GM10248 (cell line): ENCODE measurements at places on chromosomes 2 and 18.

- DNase-seq = no peak
These were observed 44.9 kb downstream of the SOCS6 start for GRCh38 chr18:70333757-70334156.

DNA sequence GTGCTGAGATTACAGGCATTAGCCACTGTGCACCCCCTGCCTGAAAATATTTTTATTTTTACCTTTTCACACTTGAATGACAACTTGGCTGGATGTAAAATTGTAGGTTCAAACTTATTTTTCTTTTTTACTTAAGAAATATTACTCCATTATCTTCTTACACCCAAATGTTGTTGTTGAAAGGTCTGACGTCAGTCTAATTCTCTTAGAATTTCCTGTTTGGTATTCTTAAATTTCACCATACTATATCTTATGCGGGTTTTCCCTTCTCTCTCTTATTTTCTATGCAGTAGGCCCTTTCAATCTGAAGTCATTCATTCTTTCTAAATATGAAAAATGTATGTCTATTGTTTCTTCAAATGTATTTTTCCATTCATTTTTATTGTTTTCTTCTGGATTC, 29.1 kb upstream of the RAB11FIP5 start:
- no peak for DNase-seq

DNA sequence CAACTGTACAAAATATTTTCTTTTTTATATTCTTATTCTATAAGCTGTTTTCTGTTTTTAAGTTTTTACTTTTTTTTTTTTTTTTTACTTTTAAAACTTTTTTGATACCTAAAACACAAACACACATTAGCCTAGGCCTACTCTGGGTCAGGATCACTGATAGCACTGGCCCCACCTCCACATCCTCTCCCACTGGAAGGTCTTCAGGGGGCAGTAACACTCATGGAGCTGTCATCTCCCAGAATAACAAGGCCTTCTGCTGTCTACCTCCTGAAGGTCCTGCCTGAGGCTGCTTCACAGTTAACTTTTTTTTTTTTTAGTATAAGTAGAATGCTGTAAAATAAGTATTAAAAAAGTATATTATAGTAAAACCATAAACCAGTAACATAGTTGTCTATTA, 415.1 kb downstream of the PTPRM start:
- DNase-seq = no peak

- no peak for DNase-seq
These were observed 135.4 kb downstream of the BCL2 start for GRCh38 chr18:63183952-63184770.

GRCh38 chr2:207871911-207872310, 102.2 kb upstream of the FZD5 start:
- DNase-seq = no peak

DNA sequence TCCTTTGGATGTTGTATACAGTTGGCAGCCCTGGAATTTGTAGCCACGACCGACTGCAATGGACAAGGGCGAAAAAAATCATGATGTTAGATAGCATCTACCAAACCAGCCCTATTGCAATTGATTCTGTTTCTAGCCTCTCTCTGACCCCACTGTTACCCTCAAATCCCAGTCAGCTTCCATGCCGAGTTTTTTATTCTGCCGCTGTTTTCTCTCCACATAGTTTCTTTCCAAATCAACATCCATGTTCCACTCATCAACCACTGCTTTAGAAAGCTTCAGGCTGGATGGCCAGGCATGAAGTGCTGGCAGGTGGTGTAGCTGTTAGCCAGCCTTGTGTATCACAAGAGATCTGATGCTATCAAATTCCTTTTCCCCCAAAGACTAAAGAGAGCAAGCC, 272.8 kb downstream of the FIGN start:
- no peak for DNase-seq

DNA sequence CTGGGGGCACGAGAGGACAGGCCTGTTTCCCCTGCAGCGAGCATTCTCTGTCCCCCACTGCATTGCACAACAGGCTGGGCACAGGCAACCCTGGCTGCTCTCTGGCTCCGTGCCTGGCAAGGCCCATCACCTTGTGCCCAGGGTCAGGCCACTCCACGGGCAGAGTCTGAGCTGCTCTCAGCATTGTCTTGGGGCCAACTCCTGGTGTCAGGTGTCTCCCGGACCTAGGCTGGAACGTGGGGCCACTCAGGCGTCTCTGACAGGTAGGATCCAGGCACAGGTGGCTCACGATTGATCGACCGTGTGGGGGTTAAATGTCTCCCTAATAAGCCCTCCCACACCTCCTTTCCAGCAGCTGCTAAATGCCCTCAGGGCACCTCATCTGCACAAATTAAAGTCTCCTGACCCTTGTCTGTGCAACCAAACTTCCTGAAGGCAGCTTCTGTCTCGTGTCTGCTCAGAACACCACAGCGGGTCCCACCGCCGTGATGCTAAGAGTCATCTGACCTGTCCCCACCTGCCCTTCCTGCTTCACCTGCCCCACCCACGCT, 66.6 kb upstream of the GPC1 start:
- no peak for DNase-seq

- no peak for DNase-seq
These were observed 86.8 kb upstream of the CBLN2 start for GRCh38 chr18:72630991-72631390.

DNA sequence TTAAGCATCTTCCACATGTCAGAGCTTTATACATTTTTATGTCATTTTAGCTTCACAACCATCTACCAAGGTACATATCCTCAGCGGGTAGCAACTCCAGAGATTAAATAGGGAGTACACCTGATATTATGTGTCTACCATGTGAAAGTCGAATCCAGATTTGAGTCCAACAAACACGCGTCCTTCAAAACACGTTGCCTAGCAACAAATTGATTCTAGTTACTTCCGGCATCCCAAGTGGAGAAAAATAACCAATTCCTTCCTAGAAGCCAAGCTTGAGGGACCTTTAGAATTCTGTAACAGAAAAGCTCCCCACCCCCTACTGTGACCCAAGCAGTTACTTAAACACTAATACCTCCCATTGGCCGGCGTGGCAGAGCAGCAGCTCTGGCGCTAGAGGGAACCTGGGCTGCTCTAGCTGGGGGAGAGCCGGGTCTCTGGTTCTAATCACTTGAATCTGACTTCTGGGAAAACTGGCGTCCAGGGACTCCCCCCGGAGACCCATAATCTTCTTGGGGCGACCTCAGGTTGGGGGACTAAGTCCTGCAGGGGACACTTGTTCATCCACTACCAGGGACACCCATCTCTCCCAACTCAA, at the start of gene ERICH2:
Gene ERICH2 (plus strand): TSS at position 371 of the 598 bp plus-strand sequence. CDS start 304 bp downstream, outside the sequence.
- peak; percentile 69 for DNase-seq

- DNase-seq = no peak
These were observed 102.8 kb upstream of the FZD7 start for GRCh38 chr2:201930831-201931230.

GRCh38 chr2:229865033-229865432, 56.8 kb downstream of the TRIP12 start:
- no peak for DNase-seq

- no peak for DNase-seq
These were observed 12.2 kb upstream of the BOD1L2 start for GRCh38 chr18:57134618-57135135.

DNA sequence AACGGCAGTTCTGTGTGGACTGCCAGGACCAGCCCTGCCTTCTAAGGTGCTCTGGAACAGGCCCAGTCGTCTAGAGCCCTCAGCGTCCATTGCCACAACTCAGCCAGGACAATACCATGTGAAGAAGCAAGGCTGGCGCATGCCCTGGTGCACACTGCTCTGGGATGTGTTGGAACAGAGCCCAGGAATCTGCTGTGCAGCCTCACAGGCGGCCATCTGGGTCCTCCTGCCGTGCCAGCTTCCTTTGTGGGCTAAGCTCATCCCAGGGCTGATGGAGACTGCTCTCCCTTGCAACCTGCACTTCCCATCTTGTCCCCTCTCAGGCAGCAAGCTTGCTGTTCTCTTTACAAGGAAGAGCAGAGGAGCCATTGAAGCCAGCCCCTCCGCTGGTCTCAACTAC, 246.4 kb upstream of the PXDN start:
- no peak for DNase-seq

DNA sequence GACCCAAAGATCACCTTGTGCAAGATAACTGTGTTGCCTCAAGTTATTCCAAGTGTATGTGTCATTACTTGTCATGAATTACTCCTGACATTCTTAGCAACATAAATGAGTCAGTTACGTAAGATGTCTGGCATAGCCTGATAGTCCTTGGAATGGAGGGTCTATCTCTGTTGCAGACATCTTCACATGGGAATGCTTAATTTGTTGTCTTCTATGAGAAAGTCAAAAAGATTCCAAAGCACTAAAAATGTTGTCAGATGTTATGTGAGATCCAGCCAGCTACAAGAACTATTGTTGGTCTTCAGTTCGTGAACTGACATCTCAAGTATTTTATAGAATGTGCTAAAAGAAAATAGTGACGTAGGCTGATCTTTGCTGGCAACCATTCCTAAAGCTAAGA, 178.2 kb upstream of the RASGRP3 start:
- DNase-seq = no peak

DNA sequence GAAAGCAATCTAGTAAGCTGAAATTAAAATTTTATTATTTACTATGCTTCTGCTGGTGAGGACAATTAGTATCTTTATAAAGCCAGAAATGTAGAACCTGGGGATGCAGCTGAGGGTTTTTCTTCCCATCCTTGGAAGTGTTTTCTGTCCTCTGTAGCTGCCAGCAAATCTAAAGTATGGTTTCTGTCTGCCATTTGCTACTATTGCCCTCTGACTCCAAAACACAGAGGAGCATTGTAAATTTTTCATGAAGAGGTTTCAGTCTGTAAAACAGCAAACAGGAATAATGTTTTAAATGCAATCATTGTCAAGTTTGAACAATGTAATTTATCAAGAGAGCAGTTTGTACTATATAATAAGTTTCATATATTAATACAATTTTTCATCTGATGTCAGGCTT, 258.8 kb downstream of the ZNF407 start:
- DNase-seq = no peak

DNA sequence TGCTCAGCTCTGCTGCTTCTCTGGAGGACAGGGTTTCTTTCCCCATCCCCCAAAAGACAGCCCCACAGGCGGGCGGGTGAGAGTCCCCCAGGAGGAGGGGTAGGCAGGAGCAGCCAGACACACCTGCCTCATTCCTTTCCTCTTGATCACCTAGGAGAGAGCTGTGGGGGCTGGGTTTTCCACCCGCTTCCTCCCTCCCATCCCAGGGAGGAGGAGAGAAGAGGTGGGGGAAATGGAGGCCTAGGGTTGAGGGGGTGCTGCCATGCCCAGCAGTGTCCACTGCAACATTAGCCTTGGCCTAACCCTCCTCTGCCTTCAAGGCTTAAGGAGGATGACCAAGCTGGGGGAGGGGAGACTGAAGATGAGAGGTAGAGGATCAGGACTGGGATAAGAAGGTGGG, 14.7 kb downstream of the WNT10A start:
- no peak for DNase-seq

DNA sequence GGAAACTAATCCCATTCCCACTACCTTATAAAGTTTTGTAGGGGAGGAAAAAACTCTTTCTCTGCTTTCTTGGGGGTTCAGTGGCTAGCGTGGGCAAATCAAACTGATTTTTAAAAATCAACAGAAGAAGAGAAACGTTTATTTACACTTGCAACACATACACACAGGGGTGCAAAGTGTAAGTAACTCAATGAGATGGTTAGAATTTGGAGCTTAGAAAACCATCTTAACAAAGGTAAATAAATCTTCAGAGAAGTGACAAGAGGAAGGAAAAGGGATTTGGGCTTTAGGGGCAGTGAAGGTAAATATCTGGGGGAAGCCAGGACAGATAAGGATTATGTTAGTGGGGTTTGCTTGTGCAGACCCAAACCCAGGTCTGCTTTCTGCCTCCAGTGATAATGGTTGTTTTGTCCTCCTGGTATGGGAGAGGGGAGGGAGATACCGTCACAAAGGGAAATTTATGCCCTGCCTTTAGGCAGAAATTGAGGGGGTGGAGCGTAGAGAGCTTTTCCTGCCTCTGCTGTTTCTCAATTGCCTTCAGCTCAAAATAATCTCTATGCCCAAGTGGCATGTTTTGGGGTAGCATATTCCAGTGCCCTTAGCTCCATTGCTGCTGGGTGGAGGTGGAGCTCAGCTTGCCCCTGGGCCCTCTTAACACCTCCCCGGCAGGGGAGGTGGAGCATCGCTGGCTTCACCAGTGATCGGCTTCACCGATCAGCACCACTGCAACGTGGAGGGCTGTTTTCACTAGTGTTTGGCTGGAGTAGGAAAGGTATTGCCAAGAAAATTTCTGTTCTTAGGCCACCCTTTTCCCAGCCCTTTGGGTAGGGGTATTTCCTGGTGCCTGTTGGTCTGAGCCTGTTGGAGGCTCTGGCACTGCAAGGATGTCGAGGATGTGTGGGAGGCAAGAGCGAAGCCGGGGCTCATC, 92.2 kb downstream of the TEX51 start:
- DNase-seq = no peak

- DNase-seq = no peak
These were observed 144.1 kb downstream of the SMAD7 start for GRCh38 chr18:48806551-48807261.

- no peak for DNase-seq
These were observed 74.7 kb downstream of the KIAA2012 start for GRCh38 chr2:202147775-202148174.

DNA sequence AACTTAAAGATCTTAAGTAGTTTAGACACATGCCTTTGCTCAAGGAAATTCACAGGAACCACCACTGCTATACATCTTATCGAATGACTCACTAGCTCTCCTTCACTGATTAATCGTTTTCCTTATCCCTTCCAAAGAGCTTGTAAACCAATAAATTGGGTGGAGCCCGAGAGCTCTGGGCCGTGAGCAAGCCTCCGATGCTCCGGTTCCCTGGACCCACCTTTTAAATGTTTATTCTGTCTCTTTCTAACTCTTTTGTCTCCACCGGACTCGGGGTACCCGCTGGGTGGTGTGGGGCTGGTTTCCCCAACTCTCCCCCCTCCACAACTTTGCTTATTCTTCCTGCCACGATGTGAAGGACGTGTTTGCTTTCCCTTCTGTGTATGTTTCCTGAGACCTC, 292.9 kb upstream of the TMEFF2 start:
- DNase-seq = no peak
